ENCODE measurements at places on chromosomes 7 and 10.

GRCh38 chr7:78140109-78140508 lies 341.5 kb downstream of the PHTF2 start:
- no peaks in the 10 kb centered on the region for H3K27me3 ChIP-seq
- H3K4me3 ChIP-seq: no peak overlapping the region
- peaks cover 5% of the 10 kb centered on the region for H3K4me1 ChIP-seq
- H3K27ac ChIP-seq: no peak overlapping the region
- DNase-seq: no peak
- H3K36me3 ChIP-seq: no peaks in the 10 kb centered on the region

- no peaks in the 10 kb centered on the region for H3K36me3 ChIP-seq
- no peak for DNase-seq
- no peaks in the 10 kb centered on the region for H3K27me3 ChIP-seq
- H3K4me3 ChIP-seq: no peak overlapping the region
- H3K4me1 ChIP-seq: no peaks in the 10 kb centered on the region
These were observed 139.1 kb upstream of the LRRTM3 start for GRCh38 chr10:66786709-66787108.

DNA sequence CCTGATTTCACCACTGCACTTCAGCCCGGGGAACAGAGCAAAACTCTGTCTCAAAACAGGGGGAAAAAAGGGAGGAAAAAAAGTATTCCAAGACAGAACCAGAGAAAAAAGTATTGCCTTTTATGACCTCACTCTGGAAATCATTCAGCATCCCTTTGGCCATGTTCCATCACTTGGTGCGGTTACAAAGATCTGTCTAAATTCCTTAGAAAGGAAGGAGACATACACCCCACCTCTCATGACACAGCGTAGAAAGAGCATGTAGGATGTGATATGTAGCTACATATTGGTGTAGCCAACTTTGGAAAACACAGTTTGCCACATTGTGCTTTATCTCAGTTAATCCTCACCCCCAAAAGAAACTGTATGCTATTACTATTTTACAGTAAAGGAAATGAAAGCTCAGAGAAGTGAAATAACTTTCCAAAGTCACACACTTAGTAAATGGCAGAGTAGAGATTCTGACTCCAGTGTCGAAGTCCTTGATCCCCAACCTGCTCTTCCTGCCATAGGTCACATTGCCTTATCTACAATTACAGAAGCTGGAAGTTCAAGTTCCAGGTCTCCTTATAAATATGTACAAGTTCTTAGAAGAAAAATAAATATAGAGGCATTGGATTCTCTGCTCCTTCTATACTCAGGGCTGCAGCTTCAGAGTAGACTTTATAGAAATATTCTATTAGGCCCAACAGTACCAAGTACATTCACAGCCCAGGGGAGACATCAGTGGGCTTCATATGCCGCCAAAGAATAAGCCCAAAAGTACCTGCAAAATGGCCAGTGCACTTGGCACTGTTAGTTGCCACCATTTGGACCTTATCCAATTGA lies 91.6 kb upstream of the KMT2E start:
- DNase-seq: no peak
- no peaks in the 10 kb centered on the region for H3K36me3 ChIP-seq
- H3K27me3 ChIP-seq: no peaks in the 10 kb centered on the region
- 0 out of 2 replicates have a peak, but pooled peaks cover 2% of the 10 kb centered on the region for H3K4me1 ChIP-seq

DNA sequence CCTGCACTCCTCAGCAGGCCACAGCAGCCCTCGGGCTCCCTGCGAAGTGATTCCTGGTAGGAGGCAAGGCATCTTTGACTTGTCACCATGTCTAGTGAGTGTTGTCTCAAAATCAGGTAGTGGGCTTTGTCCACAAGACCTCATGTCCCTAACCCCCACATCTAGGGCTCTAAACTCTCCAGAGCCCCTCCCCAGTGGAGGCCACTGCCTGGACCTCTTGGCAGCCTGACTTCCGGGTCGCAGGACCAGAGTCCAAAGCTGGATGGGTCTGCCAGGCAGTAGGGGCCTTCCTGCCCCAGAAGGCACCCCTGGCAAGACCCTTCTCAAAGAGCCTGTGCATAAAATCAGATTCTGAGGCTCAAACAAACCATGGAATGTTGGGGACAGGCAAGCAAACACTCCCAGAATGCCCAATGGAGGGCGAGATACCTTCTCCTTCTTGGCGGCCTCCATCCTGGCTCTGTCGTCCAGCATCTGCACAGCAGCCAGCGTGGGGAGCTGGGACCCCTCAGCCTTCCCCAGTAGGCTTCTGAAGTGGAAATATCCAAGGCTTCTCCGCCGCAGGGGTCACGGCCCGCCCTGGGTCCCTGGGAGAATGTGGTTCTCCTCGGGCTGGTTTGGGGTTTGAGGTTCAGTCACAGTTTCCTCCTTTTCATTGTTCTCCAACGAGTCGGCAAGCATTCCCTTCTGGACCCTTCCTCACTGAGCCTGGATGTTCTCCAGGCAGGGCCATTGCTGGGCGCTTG lies 586 bp downstream of the GCK start:
- no peaks in the 10 kb centered on the region for H3K36me3 ChIP-seq
- H3K27ac ChIP-seq: no peak overlapping the region
- H3K4me3 ChIP-seq: no peak overlapping the region
- no peaks in the 10 kb centered on the region for H3K27me3 ChIP-seq
- no peak for DNase-seq
- H3K4me1 ChIP-seq: no peaks in the 10 kb centered on the region

DNA sequence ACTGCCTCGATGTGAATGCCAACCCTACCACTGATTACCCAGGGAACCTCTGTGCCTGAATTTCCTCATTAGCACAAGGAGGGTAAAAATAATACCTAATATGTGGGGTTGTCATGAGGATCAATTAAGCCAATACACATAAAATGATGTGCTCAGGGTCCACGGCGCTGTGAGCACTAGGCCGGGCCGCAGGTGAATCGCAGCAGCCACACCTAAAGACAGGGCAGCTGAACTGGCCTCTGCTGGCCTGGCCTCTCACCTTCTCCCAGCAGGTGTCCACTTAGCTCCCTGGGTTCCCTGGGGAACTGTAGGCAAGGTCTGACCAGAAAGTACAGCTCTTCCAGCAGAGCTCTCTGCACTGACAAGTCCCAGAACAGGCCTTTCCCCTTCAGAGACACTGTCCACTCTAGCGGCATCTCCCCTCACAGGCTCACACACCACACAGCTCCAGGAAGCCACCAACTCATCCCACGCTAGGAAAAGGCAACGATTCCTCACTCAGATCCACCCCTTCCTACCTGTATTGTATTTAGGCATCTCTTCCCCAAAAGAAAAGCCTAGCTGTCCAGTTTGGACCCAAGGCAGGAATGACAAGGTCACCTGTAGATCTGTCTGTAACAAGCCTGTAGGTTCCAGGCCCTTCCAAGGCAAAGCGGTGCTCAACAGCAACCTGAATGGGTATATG lies 273.1 kb downstream of the USP6NL start:
- H3K27ac ChIP-seq: no peak overlapping the region
- no peaks in the 10 kb centered on the region for H3K36me3 ChIP-seq
- DNase-seq: no peak
- H3K4me1 ChIP-seq: peaks cover 17% of the 10 kb centered on the region
- H3K4me3 ChIP-seq: no peak overlapping the region

GRCh38 chr10:103199488-103199887 lies 6.4 kb upstream of the NT5C2 start:
- no peak overlapping the region for H3K27ac ChIP-seq
- H3K36me3 ChIP-seq: no peaks in the 10 kb centered on the region
- peaks cover 26% of the 10 kb centered on the region for H3K4me1 ChIP-seq
- H3K27me3 ChIP-seq: peaks cover under 1% of the 10 kb centered on the region
- no peak for DNase-seq
- H3K4me3 ChIP-seq: no peak overlapping the region

DNA sequence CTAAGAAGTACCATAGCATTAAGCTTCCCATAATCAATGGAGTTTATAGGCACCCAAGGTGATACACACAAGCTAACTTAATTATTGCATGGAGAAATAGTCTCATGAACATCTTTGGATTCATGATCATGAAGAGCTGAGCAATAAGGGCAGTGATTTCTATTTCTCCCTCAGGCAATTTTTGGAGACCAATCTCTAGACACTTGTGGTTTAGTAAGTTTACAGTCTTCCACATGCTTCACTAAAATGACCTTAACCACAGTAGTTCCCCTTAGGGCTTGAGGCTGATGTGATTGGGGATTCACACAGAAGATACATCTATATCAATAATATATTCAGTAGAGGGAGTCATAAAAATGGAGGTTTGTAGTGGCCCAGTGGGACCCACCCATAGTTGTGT lies 241.2 kb downstream of the CCDC7 start:
- peaks cover 5% of the 10 kb centered on the region for H3K36me3 ChIP-seq
- H3K27me3 ChIP-seq: no peaks in the 10 kb centered on the region
- H3K4me3 ChIP-seq: no peak overlapping the region
- H3K27ac ChIP-seq: no peak overlapping the region
- DNase-seq: no peak

DNA sequence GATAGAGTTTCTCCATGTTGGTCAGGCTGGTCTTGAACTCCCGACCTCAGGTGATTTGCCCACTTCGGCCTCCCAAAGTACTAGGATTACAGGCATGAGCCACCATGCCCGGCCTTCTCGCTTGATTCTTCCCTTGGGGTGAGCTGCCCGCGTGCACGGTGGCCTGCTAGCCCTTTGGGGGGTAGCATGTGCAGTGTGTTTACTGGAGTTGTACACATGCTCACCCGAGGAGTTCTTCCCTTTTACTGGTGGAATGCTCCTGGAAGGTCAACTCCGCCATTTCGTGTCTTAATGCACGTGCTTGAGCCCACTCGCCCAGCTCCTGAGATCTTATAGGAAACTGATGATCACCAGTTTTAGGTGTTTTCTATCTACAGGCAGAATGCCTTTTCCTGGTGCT lies 17.0 kb upstream of the ADAMTS14 start:
- no peaks in the 10 kb centered on the region for H3K4me1 ChIP-seq
- no peak overlapping the region for H3K27ac ChIP-seq
- no peaks in the 10 kb centered on the region for H3K27me3 ChIP-seq
- H3K36me3 ChIP-seq: 0 out of 2 replicates have a peak, but pooled peaks cover 3% of the 10 kb centered on the region
- no peak for DNase-seq

DNA sequence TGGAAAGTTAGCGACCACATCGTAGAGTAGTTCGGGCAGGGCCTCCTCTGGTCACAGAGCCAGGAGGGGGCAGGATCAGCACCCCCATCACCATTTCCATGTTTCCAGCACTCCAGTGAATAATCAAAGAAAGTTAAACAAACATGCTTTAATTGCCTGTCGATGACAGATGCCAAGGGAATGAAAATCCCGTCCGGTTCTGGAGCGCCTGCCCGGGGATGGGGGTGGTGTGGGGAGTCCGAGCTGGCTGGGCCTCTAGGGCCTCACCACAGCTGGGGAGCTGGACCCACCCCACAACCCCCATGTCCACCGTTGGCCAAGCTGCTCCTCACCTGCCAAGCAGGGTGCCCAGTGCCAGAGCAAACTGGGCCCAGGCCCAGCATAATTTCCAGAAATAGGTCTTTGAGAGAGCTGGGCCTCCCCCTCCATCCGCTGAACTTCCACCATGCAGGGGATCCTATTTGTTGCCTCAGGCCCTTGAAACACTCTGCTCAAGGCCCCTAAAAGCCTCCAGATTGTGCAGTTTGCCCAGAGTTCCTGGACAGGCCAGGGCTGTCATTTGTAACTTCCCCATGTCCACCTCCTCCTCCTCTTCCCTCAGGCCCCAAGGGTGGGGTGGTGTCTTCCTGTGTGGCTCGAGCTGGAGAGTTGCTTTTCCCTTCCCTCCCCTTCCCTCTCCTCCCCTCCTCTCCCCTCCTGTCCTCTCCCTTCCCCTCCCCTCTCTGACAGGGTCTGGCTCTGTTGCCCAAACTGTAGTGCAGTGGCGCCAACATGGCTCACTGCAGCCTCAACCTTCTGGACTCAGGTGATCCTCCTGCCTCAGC lies 101.0 kb downstream of the MYL10 start:
- H3K27ac ChIP-seq: no peak overlapping the region
- no peaks in the 10 kb centered on the region for H3K4me1 ChIP-seq
- no peak overlapping the region for H3K4me3 ChIP-seq
- H3K27me3 ChIP-seq: no peaks in the 10 kb centered on the region
- no peak for DNase-seq
- H3K36me3 ChIP-seq: no peaks in the 10 kb centered on the region

DNA sequence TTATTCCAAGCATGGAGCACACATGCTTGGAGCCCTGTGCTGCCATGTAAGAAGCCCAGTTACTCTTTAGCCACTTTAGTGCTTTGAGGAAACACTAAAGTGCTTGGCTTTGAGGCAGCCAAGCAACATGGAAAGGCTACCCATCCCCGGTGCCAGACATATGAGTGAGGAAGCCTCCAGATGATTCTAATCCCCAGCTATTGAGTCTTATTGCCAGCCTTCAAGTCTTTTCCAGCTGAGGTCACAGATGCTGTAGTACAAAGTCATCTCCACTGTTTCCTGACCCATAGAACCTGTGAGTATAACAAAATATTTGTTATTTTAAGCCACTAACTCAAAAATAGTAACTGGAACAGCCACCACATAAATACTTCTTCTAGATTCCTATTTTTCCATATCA lies 91.4 kb upstream of the CYP26C1 start:
- H3K27ac ChIP-seq: no peak overlapping the region
- no peaks in the 10 kb centered on the region for H3K27me3 ChIP-seq
- H3K4me3 ChIP-seq: no peak overlapping the region
- no peaks in the 10 kb centered on the region for H3K4me1 ChIP-seq

- H3K4me3 ChIP-seq: no peak overlapping the region
- no peaks in the 10 kb centered on the region for H3K36me3 ChIP-seq
- H3K4me1 ChIP-seq: peaks cover 9% of the 10 kb centered on the region
- H3K27ac ChIP-seq: no peak overlapping the region
- DNase-seq: peak; percentile 8
These were observed 116.2 kb upstream of the LAMB4 start for GRCh38 chr7:108246227-108246837.

DNA sequence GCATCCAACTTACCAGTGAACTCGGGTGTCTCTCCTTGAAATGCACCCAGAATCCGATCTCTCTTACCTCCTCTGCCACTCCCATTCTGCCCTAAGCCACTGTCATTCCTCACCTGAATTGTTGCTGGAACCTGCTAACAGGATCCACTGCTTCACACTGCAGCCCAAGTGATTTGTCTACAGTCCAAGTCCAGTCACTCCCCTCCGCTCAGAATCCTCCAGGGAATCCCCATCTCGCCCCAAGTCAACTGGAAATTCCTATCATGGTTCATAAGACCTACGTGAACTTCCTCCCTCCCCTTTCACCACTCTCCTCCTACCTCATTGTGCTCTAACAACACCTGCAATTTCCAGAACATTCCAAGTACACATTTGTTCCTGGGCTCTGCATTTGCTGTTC lies 91.3 kb downstream of the SCRN1 start:
- no peak overlapping the region for H3K27ac ChIP-seq
- H3K4me1 ChIP-seq: no peaks in the 10 kb centered on the region
- H3K27me3 ChIP-seq: no peaks in the 10 kb centered on the region
- no peak for DNase-seq

GRCh38 chr10:103980288-103980906 lies 13.5 kb downstream of the SLK start:
- no peaks in the 10 kb centered on the region for H3K27me3 ChIP-seq
- peaks cover 10% of the 10 kb centered on the region for H3K4me1 ChIP-seq
- no peak for DNase-seq

- H3K27ac ChIP-seq: no peak overlapping the region
- no peaks in the 10 kb centered on the region for H3K36me3 ChIP-seq
- no peak overlapping the region for H3K4me3 ChIP-seq
- DNase-seq: no peak
These were observed 122.7 kb downstream of the CUL2 start for GRCh38 chr10:34967335-34967880.

GRCh38 chr7:134554417-134554966 lies 5.6 kb downstream of the AKR1B15 start:
- H3K4me3 ChIP-seq: no peak overlapping the region
- H3K27me3 ChIP-seq: no peaks in the 10 kb centered on the region
- no peaks in the 10 kb centered on the region for H3K4me1 ChIP-seq
- DNase-seq: no peak
- no peak overlapping the region for H3K27ac ChIP-seq
- H3K36me3 ChIP-seq: no peaks in the 10 kb centered on the region

Measured in GM23338 (cell line).